ENCODE measurements at places on chromosomes 2 and 18.

DNA sequence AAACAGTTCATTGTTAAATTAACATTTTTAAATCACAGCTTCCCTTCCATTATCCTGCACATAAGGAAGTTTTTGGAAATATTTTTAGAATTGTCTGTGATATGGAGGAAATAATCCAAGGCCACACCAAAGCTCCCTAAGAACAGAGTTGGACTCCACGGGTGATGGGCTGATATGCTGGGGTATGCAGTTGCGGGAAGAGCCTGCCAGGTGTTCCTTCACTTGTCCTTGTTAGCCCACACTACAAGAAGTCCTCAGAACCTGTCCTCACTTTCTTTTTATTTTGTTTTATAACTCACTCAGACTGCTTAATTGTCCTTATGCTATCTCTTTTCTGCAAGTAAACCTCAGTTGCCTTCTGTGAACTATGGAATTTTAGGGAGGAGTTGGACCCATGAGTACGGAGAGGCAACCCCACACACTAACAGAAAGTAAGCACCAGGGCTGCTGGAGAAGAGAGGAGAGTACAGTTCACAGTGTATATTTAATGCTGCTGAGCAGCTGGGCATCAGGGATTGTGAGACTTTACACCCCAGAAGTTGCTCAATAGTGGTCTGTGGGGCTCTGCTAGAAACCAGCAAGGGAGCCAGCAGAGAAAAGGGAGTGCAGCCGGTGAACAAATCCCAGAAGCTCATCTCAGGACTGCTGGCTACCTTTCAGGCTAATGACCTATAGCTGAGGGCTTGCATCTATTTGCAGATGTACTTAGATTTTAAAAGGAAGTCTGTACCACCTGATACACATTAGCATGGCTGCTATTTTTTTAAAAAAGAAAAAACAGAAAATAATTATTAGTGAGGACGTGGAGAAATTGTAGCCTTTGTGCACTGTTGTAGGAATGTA is 280.1 kb upstream of the STON1 start:
- DNase-seq: no peak

DNA sequence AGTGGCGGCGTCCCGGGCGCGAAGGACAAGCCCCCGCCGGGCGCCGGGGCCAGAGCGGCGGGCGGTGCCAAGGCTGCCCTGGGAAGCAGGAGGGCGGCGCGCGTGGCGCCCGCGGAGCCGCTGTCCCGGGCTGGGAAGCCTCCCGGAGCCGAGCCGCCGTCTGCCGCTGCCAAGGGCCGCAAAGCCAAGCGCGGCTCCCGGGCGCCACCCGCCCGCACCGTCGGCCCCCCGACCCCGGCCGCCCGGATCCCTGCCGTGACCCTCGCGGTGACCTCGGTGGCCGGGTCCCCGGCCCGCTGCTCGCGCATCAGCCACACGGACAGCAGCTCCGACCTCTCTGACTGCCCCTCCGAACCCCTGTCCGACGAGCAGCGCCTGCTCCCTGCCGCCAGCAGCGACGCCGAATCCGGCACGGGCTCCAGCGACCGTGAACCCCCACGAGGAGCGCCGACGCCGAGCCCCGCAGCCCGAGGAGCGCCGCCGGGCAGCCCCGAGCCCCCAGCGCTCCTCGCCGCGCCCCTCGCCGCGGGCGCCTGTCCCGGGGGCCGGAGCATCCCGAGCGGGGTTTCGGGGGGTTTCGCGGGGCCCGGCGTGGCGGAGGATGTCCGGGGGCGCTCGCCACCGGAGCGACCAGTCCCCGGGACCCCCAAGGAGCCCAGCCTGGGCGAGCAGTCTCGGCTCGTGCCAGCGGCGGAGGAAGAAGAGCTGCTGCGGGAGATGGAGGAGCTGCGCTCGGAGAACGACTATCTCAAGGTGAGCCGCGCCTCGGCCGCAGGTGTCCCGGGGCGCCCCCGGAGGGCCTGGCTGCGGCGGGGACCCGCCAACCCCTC is 820 bp downstream of the MTCL1 start:
- no peak for DNase-seq

DNA sequence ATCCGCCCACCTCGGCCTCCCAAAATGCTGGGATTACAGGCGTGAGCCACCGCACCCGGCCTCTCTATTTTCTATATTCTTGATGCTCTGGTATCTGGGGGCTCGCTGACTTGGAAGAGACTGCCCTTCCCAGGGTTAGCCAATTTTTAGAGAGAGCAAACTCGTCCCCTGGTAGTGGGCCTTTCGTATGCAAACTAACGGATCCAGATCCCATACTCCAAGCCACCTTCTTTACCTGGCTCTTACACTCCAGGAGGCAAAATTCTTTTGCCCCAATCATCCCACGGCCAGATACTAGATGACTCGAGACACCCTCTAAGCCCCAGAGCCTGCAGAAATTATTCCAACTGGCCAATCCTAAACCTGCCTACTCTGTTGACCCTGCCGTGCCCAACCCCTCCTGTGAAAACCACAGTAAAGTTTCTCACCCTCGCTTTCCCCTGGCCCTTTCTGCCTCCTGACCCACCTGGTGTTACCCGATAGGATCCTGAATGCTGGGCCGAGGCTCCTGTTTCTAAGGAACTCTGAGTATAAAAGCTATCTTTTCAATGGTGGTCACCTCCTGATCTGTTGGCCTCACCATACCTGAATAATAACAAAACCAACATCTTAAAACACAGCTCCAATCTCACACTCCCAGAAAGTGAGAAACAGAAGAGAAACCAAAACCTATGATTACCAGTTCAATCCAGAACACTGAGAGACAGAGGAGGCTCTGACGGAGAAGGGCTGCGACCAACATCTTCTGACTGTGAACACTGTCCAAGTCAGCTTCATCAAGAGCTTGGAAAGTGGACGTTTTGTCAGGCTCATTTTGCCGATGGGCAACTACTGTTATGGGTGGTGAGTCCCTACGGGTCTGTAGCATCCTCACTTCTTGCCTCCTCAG is 57.6 kb upstream of the ZNF532 start:
- DNase-seq: no peak

DNA sequence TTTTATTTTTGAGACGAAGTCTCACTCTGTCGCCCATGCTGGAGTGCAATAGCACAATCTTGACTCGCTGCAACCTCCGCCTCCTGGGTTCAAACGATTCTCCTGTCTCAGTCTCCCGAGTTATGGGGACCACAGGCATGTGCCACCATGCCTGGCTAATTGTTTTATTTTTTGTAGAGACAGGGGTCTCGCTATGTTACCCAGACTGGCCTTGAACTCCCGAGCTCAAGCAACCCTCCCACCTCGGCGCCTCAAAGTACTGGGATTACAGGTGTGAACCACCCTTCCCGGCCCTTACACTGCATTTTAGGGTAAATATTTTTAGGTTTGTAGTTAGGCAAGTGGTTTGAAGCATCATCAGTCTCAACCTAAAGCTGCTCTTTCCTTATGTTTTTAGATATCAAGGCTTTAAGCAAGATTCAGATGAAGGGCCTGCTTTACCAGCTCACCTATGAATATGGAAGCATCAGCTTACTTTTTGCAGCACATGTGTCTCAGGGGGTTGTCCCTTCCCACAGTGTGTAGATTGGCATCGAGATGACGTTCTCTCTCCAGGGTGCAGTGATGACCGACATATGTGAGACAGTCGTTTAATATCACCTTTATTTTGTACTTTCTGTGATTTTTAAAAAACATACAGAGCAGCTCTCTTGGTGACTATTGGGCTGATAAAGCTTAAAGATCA is 47.2 kb downstream of the ATIC start:
- no peak for DNase-seq

DNA sequence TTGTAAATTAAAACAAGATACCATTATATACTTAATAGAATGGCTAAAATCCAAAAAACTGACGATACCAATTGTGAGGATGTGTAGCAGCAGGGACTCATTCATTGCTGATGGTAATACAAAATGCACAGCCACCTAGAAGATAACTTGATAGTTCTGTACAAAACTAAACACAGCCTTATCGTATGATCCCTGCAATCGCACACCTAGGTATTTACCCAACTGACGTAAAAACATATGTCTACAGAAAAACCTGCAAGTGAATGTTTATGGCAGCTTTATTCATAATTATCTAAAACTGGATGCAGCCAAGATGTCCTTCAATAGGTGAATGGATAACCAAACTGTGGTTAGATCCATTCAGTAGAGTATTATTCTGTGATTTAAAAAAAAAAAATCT is 45.5 kb downstream of the TBC1D8 start:
- no peak for DNase-seq

DNA sequence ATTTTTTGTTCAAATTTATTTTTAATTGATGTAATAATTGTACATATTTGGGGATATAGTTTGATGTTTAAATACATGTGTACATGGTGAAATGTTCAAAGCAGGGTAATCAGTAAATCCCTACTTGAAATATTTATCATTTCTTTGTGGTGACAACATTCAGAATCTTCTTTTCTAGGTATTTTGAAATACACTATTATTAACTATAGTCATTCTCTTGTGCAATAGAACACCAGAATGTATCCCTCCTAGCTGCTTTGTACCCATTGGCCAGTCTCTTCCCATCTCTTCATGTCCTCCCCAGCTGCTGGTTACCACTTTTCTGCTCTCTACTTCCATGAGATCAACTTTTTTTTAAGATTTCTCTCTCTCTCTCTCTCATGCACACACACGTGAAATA is 126.5 kb downstream of the ZNF407 start:
- DNase-seq: no peak

DNA sequence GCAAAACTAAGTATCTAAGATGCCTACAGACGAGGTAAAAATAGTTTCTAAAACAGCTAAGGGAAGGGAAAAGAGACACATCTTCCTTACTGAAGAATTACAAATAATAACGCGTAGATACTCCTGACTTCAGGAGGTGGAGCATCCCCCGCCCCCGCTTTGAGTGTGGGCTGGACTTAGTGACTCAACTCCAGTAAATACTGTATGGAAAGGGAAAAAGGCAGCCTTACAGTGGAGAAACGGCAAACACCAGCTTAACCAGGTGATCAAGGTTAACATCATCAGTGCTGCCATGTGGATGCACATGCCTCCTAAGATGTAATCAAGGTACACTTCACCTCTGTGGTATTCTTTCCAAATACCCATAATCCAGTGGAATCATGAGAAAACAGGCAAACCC is 47.9 kb downstream of the HADHB start:
- DNase-seq: no peak

DNA sequence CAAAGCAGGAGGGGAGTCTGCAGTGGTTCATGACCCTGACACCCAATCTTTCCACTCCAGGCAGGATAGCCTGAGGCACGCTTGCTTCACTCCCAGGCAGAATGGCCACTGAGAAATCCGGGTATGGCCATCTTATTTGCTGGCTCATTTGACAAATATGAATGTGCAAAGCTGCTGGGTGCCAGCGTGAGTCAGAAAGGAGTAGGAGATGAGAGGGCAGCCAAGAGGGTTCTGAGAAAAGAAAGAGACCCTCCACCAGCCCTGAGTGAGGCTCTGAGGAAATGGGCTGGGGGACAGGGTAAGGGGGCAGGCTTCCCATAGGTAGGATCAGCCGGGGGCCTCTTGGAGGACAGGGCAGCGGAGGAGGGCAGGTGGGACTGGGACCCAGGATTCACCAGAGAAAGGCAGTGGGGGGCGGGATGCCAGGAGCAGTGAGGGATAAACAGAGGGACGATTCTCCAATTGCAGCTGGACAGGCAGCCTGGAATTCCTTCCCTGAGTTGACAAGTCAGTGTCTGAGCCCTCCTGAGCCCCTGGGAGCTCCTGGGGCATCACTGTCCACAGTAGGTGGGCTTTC is 15.2 kb downstream of the RAMP1 start:
- no peak for DNase-seq

- DNase-seq: no peak
These were observed 61.6 kb upstream of the ATP8B1 start for GRCh38 chr18:57864615-57865121.

DNA sequence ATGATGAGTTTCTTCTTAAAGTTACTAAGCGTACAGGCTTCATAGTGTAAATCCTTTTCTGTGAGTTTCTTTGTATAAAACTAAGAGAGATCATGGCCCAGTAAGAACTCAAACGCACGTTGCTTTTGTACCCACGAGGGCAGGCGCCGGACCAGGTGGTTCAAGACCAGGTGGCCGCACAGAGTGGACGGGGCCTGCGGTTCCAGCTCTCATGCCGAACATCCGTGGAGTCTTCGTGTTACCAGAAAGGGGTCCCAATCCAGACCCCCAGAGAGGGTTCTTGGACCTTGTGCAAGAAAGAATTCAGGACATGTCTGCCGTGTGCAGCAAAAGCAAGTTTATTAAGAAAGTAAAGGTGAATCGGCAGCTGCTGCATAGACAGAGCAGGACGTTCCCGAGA is 53.0 kb downstream of the KCNG2 start:
- DNase-seq: no peak

DNA sequence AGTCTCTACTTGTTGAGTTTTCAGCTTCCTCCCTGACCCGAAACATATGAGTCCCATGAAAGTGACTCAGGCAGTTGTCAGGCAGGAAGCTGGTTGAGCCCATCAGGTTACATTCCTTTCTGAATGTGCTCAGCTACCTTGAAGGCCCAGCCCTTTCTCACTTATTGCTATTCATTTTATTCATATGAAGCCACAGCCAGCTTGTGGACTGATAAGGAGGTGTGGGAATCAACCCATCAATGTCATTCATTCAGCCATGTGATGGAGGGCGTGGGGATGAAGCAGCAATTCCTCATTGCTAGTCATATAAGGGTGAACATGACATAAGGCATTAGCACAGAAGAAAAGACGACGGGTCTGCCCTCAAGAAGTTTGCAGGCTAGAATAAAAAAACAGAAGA is 5.3 kb upstream of the VPS4B start:
- no peak for DNase-seq

- DNase-seq: no peak
These were observed 104.1 kb downstream of the CHN1 start for GRCh38 chr2:174901075-174901474.

DNA sequence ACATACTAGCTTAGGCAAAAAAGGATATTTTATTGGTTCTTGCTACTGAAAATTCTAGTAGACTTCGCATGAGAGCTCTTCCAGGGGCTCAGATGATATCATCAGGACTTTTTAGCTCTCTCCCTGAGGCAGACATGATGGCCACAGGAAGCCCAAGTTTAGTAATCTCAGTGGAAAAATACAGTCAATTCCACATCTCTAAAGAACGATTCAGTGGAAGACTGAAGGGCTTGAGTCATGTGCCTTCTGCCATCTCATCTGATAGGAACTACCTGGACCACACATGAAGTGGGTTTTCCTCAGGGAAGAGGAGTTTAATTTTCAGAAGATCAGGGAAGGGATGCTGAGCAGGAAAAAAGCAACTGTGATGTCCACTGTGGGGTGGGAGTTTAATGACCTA is 117.3 kb downstream of the TTC27 start:
- DNase-seq: no peak

DNA sequence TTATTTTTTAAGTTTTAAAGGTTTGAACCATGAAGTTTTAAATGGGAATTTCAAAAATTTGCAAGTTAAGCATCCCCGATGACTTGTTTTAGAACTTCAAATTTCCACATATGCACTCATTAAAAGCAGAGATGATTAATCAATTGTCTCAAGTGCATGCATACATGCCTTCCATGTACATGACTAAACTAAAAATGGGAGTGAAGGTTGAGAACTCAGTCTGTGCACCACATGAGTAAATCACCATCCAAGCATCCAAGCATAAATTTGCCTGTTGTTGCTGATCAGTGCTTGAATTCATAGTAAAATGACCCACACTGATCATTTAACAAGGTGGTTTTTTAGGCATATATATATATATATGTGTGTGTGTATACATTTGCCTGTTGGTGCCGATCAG is 249.8 kb downstream of the ARHGAP15 start:
- no peak for DNase-seq

GRCh38 chr2:37181726-37182684 is 6.5 kb downstream of the SULT6B1 start:
- no peak for DNase-seq

- no peak for DNase-seq
These were observed 76.4 kb downstream of the TMEM247 start for GRCh38 chr2:46555646-46556234.

- DNase-seq: no peak
These were observed 1.0 kb downstream of the NAB1 start for GRCh38 chr2:190649798-190650390.
